ENCODE measurements at places on chromosomes 2 and 18.

DNA sequence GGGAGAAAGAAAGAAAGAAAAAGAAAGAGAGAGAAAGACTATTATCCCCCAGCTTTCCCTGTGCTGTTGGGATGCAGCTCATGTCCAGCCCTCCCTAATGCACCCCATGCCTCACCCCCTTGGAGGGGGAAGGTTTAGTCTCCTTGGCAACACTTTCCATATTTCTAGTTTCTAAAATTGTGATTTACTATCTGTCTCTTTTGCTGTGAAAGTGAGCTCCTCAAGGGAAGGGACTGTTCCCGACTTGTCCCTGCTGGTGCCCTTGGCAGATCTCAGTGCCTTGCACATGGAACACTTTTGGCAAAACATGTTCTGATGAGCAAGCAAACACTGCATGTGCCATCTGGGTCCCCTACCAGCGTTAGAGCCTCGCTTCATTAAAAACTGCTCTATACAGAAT lies 11.7 kb upstream of the NAPG start:
- no peak for DNase-seq

DNA sequence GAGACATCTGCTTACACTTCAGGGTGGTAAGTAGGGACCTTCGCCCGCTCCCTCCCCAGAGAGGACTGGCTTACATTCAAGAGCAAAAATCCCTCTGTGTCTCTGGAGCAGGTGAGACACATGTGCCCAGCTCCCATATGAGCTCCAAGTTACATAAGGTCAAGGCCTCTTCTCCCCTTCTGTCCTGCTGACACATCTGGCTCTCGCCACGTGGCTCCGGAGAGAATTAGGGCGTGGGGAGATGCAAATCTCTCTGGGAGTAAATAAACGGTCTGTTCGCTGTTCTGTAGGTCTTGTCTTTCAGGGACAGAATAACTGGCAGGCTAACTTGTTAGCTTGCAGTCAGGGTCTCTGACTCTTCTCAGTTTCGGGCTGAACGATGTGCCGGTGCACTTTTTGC lies 16.2 kb downstream of the MRO start:
- no peak for DNase-seq

GRCh38 chr2:104504331-104505073 lies 349.4 kb upstream of the POU3F3 start:
- no peak for DNase-seq

DNA sequence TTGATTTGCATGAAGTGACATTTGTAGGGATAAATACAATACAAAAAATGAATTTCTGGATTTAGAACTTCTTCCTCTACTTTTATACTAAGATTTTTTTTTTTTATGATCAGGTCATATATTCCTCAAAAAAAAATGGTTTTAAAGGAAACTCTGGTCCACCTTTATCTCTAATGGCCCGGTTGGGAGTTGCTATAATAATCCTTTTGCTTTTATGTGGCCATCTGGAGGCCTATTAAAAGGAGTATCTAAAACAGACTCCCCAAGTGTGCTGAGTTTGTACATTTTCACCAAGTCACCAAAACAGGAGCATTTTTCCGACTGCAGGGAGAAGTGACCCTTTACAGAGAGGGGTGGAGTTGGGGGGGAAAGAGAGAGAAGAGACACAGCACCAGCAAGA lies 329.2 kb upstream of the FIGN start:
- DNase-seq: no peak

DNA sequence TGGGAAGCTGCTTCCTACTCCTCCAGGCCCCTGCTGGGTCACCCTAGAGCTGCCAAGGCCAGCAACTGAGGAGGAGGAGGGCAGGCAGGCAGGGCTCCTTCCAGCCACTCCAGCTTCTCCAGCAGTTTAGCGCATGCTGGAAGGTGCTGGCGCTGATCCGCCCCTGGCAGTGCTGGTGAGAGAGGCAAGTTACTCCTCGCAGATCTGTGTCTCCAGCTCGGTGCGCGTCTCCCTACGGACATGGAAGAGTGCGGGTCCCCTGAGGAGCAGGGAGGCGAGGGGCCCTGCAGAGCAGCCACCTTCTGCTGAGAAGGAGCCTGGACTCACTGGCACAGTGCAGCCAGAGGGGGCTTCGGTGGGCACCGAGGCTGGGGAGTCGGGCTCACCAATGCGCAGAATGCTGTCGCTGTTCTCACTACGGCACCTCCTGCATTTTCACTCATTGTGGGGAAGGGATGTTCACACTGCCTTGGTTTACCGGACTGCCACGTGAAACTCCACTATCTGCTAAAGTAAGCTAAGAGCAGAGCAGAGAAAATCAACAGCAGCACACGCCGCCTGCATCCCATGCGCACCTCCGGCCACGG lies 206.0 kb downstream of the HDAC4 start:
- no peak for DNase-seq

GRCh38 chr2:236550701-236551465 lies 18.7 kb upstream of the ACKR3 start:
- DNase-seq: no peak

GRCh38 chr18:35143622-35144596 lies 96.9 kb upstream of the ZNF397 start:
- DNase-seq: no peak

DNA sequence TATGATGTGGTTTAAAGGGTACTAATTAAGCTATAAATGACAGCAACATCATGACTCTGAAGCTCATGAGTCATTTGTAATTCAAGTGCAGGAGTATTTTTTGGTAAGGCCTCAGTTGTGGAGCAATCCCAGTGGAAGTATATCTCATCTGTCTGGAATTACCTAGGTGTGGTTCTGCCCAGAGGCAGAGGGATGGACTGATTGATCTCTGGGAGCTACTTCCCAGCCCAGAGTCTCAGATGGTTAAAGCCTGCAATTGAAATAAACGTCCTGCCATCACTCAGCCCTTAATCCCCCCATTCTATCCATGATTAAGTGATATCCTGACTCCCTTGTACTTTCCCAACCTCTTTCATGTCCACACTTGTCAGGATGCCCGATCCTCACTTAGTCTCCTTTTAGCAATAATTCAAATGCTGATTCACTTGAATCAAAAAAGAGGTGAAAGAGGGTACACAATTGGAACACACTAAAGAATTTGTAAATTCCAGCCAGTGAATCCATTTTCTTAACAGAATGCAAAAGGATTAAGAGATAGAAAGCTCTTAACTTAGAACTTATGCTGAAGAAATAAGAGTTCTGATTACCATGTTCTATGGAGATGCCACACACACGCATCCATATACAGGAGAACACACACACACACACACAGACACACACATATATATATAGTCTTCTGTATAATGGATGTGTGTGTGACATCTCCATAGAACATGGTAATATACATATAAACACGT lies 664.4 kb downstream of the NYAP2 start:
- DNase-seq: no peak

- no peak for DNase-seq
Measured at GRCh38 chr18:48724442-48724841, 185.6 kb downstream of the CTIF start.

DNA sequence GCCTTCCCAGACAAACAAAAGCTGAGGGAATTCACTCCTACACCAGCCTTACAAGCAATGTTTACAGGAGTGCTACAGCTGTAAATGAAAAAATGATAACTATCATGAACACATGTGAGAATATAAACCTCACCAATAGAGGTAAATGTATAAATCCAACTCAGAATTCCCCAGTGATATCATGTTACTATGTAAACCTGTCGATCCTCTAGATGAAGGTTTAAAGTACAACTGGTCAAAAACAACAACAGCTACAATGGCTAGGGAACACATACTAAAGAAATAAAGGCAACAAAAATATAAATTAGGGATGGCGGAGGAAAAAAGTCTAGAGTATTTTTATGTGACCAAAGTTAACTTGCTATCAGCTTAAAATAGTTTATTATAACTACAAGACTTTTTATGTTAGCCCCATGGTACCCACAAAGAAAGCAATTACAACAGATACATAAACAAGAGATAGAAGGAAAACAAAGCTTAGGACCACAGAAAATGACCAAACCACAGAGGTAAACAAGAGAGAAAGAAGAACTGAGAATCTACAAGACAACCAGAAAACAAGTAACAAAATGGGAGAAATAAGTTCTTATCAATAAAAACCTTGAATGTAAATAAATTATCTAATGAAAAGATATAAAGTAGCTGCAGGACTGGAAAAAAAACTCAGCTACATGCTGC lies 8.3 kb downstream of the CERKL start:
- no peak for DNase-seq

- DNase-seq: peak; percentile 41
Measured at GRCh38 chr2:218995972-218996711, 2.9 kb upstream of the CRYBA2 start.

DNA sequence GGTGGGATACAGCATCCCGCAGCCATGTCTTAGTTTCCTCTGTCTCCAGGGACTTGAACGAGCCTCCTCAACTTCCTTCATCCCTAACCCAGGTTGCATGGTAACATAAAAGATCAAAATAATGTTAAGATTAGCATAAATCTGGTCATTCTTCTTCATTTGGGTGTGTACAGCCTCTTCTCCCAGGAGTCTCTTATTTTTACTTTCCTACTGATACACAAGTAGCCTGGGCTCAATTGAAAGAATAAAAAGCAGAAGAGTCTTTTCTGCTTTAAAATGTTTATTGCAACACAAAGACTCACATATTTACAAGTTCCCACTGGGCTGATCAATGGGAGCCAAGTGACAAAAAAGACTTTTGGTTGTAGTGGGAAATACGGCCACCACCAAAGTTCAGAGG lies 137.9 kb upstream of the PID1 start:
- no peak for DNase-seq

DNA sequence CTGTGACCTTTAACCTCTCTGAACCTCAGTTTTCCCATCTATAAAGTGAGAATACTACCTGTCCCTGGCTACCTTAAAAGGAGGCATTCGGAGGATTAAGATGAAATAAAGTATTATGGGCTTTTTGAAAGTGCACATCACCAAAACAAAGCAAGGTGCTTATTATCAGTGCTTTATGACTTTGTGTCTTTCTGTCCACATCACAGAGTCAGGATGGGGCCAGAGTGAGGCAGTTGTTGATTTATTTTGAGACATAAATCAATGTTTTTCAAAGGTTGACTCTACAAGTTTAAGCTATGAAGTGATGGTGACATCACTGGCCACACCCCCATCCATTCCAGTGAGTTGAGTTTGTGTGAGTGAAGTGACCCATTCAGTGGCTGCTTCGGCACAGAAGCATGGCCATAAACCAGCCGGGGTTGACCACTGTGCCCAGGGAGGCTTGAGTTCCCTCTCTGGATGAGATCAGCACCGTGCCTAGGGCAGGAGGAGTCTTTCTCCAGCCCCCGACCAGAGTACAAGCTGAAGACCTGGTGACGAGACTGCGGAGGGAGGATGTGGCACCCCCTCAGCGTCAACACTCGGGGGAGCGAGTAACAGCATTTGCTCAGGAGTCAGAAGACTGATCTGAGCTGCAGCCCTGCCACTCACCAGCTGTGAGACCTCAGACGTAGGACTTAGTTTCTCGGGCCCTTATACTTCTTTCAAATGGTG lies 89.0 kb upstream of the PPP1CB start:
- DNase-seq: no peak

- DNase-seq: no peak
Measured at GRCh38 chr2:33205693-33206434, 259.1 kb downstream of the LTBP1 start.

GRCh38 chr18:10928772-10929373 lies 220.5 kb downstream of the PIEZO2 start:
- DNase-seq: no peak

DNA sequence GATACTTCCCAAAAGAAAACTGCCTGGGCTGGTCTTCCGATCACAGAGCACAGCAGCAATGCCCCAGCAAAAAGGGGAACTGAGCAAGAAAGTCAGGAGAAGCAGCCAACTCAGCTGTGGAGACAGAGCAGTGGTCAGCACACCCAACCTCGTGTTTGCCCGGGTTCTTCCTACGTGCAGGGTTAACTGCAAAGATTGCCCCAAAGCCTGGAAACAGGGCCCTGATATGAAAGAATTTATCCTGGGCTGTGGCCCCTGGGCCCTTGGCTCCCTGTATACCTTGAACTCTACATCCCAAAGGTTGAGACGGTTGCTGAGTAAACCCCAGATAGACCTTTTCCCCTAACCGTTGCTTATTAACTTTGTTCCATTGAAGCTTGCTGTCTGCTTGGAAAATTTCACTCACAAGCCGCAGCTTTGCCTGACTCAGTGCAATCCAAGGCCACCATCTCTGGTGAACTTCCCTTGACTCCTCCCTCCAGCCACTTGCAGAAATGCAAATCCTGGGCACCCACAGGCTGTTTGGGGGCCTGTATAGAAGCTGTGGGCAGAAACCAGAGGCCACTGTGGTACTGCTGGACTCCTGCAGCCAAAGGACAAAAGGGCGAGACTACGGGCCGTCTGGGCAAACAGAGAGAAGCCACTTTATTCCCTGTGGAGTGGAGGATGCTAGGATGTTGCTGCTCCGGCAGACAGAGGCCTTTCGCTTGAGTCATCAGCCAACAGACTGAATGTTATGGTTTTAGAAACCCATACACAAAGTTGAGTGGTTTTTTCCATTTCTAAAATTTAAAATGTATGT lies 18.2 kb downstream of the NRP2 start:
- no peak for DNase-seq

GRCh38 chr2:181041661-181042060 lies 61.3 kb downstream of the UBE2E3 start:
- DNase-seq: no peak

DNA sequence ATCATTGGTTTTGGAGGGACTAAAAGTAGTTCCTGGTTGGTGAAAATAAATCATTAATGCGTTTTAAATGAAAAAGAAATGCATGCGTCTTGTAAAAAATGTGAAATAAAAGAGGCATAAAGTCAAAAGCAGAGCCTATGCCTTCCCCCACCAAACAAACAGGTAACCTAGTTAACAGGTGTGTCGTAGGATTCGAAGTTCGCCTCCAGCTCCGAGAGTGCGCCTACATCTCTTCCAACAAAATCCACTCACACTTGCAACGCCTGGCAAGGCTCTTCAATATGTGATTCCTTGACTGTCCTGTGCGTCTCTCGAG lies 677 bp upstream of the SMAD4 start:
- no peak for DNase-seq

- no peak for DNase-seq
Measured at GRCh38 chr2:17747684-17748452, 5.7 kb downstream of the SMC6 start.

- DNase-seq: no peak
Measured at GRCh38 chr2:39525636-39526412, 88.7 kb upstream of the MAP4K3 start.

All from T-helper 22 cell (primary cell).